ENCODE measurements at places on chromosomes 4 and X. TPM values are rescaled to one million over a fixed set of nuclear protein-coding genes. Genes with fewer than 3 reads are reported as not detected.

- DNase-seq = no peak
- no peak overlapping the region for H3K27ac ChIP-seq
- peaks cover 2% of the 10 kb centered on the region for H3K4me1 ChIP-seq
- H3K27me3 ChIP-seq = no peaks in the 10 kb centered on the region
- no peak overlapping the region for H3K4me3 ChIP-seq
- no peaks in the 10 kb centered on the region for H3K36me3 ChIP-seq
These were observed 166.8 kb downstream of the BCOR start for GRCh38 chrX:39930786-39931528.

DNA sequence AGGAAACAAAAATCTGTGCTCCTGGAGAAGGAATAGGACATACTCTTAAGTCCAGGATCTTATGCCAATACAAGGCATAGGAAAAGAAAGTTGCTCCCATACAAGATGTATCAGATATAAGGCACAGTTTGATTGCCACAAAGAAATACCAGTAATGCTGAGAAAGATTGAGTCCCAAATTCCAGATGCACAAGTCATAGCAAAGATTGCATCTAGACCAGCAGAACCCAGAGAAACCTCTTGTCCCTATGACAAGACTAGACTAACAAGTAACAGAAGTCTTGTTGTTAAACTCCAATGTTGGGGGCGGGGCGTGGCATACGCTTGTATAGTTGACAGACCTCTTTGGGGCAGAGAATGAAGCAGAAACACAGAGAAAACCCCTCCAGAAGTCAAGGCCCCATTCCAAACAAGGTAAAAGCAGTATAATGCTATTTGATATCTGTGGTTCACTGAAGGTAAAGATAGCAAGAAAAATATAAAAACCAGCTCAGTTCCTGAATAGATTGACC lies 671.5 kb upstream of the GRIA3 start:
- no peaks in the 10 kb centered on the region for H3K27me3 ChIP-seq
- no peaks in the 10 kb centered on the region for H3K4me1 ChIP-seq
- H3K27ac ChIP-seq = no peak overlapping the region
- no peak overlapping the region for H3K4me3 ChIP-seq
- DNase-seq = no peak

- H3K36me3 ChIP-seq = no peaks in the 10 kb centered on the region
- no peak within 1 kb of the TSS for H3K27ac ChIP-seq
- no peaks in the 10 kb centered on the region for H3K4me1 ChIP-seq
- DNase-seq = no peak
These were observed at the start of gene NSUN7 for GRCh38 chr4:40749717-40750460. NSUN7 (plus strand) TSS chr4:40749955; CDS start chr4:40750694, 739 bp downstream.

DNA sequence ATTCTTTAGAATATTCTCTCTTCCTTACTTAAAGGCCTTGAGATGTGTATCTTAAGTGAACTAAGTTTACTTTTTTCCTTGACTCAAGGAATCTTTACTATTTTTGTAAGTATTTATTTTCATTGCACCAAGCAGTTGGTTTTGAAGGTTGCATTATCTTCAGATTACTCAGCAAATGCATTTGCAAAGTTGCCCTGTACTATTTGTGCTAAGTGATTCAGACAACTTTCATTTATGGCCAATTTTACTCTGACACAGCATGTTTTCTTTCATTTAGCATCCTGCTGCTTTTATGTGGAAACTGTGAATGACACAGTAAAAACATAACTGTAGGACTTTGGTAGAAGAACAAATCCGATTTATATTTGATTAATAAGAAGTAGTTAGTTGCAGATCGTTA lies 191.0 kb downstream of the CCSER1 start:
- no peaks in the 10 kb centered on the region for H3K27me3 ChIP-seq
- no peak overlapping the region for H3K27ac ChIP-seq
- H3K36me3 ChIP-seq = no peaks in the 10 kb centered on the region
- DNase-seq = no peak
- H3K4me3 ChIP-seq = no peak overlapping the region

DNA sequence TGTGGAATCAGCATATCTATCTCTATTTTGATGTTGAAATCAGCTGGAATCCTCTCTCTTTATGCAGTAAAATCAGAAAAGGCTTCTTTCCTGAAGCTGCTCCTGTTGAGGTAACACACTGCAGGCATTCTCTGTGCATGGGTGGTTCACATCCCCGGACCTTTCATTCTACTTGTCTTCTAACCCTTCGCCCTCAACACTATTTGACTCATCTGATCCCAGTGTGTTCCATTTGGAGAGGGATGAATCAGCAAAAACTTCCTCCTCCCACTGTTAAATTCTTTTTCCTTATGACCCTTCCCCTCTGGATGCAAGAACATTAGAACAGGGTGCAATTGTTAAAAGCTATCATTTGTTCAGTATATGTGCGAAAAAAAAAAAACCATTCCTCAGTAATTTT lies 67.4 kb downstream of the RNF150 start:
- H3K36me3 ChIP-seq = no peaks in the 10 kb centered on the region
- H3K4me1 ChIP-seq = no peaks in the 10 kb centered on the region
- no peak overlapping the region for H3K4me3 ChIP-seq

DNA sequence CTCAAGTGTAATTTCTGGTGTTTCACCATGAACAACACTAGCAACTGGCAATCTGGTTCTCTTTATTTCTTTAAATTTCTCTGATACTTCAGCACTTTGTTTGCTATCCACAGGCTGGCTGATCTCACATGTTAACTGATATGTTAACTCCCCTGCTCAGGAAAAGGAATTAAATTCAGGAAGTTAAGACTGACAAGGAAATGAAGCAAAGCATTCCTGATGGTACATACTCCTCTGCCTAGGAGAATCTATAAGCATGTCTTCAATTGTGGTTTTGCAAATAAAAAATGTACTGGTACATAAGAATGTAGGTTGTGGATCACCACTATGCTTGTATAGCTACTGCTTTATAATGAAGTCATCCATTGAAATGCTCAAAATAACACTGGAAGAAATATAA lies 1119.2 kb upstream of the INTU start:
- DNase-seq = no peak
- H3K27ac ChIP-seq = no peak overlapping the region
- no peak overlapping the region for H3K4me3 ChIP-seq
- H3K36me3 ChIP-seq = no peaks in the 10 kb centered on the region
- no peaks in the 10 kb centered on the region for H3K4me1 ChIP-seq
- no peaks in the 10 kb centered on the region for H3K27me3 ChIP-seq

DNA sequence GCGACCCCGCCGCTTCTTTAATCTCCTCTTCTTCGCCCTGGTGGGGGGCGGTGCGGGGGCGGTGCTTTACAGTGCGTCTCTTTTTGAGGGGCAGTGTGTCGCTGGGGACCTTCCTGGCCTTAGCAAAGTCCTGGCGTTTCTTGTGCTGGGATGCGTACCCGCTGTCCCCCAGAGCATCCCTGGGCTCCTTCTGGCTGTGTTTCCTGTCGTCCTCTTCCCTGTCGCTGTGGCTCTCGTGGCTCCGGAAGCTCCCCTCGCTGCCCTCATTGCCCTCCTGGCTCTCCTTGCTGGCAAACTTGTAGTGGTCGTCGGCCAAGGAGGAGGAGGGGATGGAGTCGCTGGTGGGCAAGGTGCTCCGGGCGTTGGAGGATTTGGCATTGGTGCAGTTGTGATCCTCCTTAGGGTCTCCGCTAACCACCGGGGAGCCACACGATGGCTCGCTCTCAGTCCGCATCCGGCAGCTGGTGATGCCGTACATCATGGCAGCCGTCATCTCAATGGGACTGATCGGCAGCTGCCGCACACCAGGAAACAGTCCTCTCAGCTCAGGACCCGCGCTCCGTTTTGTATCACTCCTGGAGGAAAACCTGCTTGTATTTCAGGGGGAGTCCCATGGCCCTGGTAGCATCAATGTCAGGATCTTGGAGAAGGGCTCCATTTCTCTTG lies 30.4 kb upstream of the TMSB15A start:
- H3K36me3 ChIP-seq = no peaks in the 10 kb centered on the region
- no peak overlapping the region for H3K27ac ChIP-seq
- H3K27me3 ChIP-seq = no peaks in the 10 kb centered on the region
- DNase-seq = no peak

DNA sequence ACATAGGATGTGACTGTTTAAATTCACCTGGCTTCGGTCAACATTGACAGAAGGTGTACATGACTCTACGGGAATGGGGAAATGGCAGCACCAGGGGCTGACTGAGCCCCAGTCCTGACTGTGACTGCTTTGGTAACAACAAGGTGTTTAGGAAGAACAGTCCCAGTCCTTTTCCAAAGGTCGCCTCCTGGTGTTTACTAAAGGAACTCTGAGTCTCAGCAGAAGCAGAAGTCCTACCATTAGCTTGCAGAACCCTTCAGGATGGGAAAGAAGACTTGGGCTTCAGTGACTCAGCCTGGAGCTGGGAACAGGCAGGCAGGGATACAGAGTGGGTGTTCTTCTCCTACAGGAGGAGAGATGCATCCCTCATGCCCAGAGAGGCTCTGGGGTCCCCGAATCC lies 103.3 kb downstream of the MGST2 start:
- no peak overlapping the region for H3K4me3 ChIP-seq
- no peaks in the 10 kb centered on the region for H3K4me1 ChIP-seq
- DNase-seq = no peak

DNA sequence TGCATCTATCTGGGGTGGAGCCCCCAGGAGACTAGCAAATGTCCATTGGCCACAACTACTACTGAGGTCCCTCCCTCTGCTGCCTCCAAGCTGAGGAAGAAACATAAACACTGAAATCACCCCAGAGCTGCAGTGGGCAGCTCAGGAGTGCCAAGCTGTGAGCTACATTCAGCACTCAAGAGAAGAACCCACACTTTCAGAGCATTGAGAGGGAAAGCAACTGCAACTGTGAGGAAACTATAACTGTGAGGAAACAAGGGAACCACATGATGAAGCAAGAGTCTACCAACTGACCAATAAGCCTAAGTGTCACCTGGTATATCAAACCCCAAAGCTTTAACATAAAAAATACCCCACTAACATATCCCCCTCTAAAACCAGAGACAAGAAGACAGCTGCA lies 373.5 kb upstream of the TACR3 start:
- no peak overlapping the region for H3K4me3 ChIP-seq
- H3K36me3 ChIP-seq = no peaks in the 10 kb centered on the region
- H3K27me3 ChIP-seq = no peaks in the 10 kb centered on the region
- no peak overlapping the region for H3K27ac ChIP-seq

DNA sequence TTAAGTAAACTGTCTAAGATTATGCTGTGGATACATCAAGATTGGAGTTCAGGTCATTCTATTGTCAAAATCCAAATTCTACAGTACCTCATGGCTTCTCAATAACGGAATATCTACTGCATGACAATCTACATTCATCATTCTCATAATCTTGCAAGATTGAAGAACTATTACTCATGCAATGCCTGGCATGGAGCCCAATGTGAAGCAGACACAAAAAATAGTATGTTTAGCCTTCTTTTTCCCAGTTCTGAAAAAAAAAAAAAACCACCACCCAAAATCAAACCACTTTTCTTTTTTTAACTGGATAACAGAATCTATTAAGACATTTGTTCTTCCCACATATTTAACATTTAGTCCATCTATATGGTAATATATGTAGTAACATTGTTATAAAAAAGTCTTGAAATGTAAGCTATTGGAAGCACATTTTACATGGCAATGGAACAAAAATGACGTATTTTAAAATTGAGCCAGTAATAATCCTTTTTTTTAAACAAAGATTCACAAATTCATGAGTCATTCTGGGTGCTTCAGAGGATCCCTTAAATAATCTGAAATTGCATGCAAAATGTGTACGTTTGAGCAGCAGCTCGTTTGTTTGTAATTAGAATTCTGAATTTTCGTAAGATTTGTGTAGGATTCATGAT lies 232.2 kb upstream of the FMR1 start:
- H3K27ac ChIP-seq = no peak overlapping the region
- no peaks in the 10 kb centered on the region for H3K36me3 ChIP-seq

GRCh38 chr4:95537863-95538488 lies 10.8 kb downstream of the UNC5C start:
- DNase-seq = no peak
- H3K4me3 ChIP-seq = no peak overlapping the region
- H3K4me1 ChIP-seq = no peaks in the 10 kb centered on the region
- no peak overlapping the region for H3K27ac ChIP-seq
- no peaks in the 10 kb centered on the region for H3K36me3 ChIP-seq
- no peaks in the 10 kb centered on the region for H3K27me3 ChIP-seq

DNA sequence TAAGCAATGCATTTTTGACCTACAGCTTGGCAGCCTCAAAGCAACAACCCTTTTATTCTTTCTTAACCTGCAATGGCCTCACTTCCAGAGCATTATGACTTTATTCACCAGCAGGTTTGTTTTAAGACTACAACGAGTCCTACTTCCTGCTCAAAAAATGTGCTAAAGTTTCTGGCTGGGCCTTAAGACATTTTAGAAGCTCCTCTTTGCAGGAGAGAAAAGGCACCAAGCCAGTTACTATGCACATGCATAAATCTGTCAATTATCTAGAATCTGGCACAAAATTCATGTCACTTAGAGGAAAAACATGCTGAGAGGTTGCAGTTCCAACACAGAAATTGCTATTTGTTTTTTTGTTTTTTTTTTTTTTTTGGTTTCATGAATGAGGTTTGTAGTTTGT lies 223.0 kb upstream of the EPHA5 start:
- no peaks in the 10 kb centered on the region for H3K36me3 ChIP-seq
- DNase-seq = no peak

GRCh38 chrX:12378253-12378652 lies 240.0 kb downstream of the FRMPD4 start:
- no peaks in the 10 kb centered on the region for H3K36me3 ChIP-seq
- H3K4me1 ChIP-seq = no peaks in the 10 kb centered on the region
- DNase-seq = no peak
- H3K27ac ChIP-seq = no peak overlapping the region
- no peak overlapping the region for H3K4me3 ChIP-seq

DNA sequence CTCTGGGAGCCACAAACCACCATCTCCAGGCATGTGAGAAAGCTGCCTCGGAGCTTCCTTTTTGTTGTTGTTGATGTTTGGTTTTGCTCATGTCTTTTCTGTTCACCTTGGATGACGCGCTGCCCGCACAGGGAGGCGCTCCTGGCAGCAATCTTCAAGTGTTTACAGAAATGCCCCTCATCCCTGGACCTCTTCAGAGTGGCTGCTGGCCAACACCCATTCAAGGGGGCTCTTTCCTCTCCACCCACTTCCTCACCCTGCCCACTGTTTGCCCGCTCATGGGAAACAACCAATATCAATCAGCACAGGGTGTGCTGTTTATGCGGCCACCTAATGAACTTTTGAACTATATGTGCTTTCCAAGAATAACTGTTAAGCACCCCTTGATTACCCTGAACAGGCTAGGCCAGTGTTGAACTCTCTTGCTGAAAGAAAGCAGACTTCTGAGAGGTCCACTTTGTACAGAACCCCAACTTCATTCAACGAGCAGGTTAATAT lies 355.1 kb upstream of the CLNK start:
- H3K27me3 ChIP-seq = no peaks in the 10 kb centered on the region
- H3K36me3 ChIP-seq = no peaks in the 10 kb centered on the region
- peak; percentile 46 for DNase-seq
- H3K4me3 ChIP-seq = no peak overlapping the region
- H3K27ac ChIP-seq = no peak overlapping the region
- H3K4me1 ChIP-seq = no peaks in the 10 kb centered on the region

Gene PCDH19
- total RNA-seq = 0.76 TPM

Gene MAEA
- 45.4 TPM for total RNA-seq

Gene KLB
- 0.05 TPM for total RNA-seq

Gene FGF16
- not detected for total RNA-seq

Gene ZIC3
- total RNA-seq = not detected

Gene CFAP47
- total RNA-seq = 0.05 TPM

Gene FAM53A
- total RNA-seq = 1.0 TPM

Gene ARX
- total RNA-seq = not detected
